PC-9 (cell line): ENCODE measurements at places on chromosomes 2 and 18.

GRCh38 chr2:132876745-132877391, 206.9 kb upstream of the LYPD1 start:
- no peak for DNase-seq

GRCh38 chr18:32289483-32290075, 99.7 kb downstream of the MEP1B start:
- DNase-seq, result peak; percentile 33

DNA sequence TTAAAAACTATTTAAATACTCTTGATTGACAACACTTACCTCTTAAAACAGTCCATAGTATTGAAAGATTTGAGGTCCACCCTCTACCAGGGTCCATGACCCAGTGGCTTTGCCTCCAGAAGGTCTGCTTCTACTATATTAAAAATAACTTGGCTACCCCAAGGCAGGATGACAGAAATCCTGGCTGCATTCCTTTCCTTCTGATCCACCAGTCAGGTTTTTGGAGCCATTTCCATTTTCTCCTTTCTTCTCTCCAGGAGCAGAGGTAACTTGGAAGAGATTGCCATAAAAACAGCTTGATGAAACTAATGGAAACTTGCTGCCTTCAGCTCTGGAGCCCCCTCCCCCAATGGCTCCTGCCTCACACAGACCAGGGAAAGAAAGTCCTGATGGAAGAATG, 2.6 kb upstream of the FAM171B start:
- DNase-seq, result no peak

DNA sequence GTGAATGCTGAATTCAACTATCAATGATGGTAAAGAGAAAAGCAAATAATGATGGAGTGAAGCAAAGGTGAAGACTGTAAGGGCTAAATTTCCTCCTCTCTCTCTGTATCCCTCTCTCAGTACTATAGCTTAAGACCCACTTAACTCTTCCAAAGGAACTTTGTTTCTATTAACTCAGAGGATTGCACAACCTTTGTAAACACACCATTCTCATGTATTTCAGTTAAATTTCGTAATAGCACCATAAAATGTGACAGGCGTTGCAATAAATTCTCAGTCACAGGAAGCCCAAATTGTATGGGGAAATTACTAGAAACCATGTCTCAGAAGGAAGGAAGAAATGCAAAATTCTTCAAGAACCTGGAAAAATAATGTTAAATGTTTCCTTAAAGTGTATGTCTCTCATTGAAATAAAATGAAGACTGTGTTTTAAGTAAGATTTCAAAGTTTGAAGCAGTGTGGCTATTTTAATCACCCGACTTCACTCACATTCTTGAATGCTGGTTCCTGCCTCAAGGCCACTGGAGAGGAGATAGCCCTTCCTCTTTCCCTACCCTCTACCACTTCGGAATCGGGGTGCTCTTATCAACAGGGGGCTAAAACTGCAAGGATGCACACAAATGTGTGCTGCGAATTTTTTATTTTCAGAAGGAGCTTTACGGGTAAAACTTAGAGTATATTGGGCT, 112.1 kb downstream of the FTCDNL1 start:
- DNase-seq, result no peak

GRCh38 chr2:5694306-5694705, 2.1 kb downstream of the SOX11 start:
- DNase-seq, result no peak

DNA sequence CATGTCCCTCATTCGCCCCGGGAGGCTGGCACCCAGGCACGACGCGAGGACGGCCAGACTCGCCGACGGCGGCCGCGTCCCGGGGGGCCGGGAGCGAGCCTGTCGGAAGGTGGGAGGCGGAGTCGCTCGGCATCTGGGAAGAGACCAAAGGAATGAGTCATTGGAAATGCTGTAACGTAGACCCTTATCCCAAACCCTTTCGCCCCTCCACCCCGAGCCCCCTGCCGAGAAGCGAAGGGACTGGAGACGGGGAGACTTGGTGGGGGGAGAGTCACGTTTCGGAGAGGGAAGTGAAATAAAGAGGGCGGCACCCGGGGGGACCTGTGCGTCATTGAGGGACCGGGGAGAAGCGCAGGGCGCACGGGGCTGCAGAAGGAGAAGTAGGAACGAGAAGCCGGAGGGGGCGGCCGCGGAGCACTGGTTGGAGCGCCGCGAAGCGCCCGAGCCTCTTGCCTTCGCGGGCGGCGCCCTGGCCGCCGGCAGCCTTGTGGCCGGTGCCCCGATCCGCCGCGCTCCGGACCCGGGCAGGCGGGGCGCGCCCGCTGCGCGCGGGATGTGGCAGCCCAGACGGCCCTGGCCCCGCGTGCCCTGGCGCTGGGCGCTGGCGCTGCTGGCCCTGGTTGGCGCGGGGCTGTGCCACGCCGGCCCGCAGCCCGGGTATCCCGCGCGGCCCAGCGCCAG, at the start of gene EMILIN2:
EMILIN2 (plus strand) TSS at position 371 of the 681 bp plus-strand sequence; CDS start at position 554, 183 bp downstream.
- peak; percentile 10 for DNase-seq

DNA sequence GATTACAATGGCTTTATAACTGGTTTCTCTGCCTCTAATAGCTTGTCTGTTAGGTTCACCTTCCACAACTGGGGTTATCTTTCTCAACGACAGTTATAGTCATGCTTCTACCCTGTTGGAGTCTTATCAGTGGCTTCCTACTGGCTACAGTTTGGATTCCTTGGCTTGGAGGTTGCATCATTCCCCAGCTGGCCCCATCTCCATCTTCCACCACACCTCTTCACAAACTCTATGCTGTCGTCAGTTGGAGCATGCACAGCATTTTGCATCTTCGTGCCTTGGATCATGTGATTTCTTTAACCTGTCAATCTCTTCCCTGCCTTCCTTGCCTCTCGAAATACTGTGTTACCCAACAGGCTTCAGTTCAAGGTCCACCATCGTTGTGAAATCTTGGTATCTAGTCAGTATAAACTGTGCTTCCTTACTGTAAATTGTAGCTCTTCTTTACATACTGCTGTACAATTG, 316.3 kb upstream of the CXCR4 start:
- no peak for DNase-seq

DNA sequence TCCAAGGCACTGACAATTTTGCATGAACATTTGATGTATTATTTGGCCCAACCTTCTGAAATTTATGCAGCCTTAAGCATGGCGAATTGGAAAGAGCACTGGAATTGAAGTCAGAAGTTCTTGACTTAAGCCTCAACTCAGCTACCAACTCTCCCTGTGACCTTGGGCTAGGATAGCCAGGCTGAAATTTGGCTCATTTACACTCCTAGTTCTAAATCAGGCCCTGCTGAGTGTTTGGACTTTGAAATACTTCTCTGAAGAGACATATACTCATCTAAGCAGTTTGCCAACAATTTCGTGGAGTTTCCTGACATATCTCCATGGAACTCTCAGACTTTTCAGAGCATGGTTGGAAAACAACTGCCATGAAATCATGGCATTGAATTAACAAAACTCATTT, 489.6 kb upstream of the PIK3C3 start:
- no peak for DNase-seq

DNA sequence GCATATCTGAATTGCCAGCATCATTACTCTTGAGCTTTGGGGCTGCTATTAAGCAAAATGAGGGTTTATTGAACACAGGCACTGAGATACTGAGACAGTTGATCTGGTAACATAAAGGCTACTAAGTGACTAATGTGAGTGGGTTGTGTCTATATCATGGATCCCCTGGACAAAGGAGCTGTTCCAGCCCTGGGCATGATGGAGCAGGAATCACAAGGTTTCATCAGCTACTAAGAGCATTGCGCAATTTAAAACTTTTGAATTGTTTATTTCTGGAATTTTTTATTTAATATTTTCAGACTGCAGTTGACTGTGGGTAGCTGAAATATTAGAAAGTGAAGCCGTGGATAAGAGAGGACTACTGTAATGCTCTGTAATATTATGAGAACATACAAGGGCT, 73.5 kb downstream of the MGAT5 start:
- DNase-seq, result no peak

DNA sequence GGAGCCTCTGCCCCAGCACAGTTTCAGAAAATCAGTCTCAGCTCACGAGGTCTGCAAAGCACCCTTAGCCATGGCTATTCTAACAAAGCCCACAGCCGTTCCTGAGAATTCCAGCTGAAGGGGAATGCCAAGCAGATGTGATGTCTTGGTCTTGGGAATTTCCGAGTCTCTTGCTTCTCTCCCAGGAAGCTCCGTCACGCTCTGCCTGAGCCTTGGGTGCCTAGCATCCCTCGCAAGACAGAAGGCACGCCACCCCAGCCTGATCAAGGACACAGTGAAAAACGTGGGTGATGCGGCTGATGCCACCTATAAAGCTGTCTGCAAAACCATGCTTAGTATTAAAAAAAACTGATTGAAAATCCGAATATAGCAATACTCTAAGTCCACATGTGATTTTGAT, 254.6 kb downstream of the SH3BP4 start:
- no peak for DNase-seq

DNA sequence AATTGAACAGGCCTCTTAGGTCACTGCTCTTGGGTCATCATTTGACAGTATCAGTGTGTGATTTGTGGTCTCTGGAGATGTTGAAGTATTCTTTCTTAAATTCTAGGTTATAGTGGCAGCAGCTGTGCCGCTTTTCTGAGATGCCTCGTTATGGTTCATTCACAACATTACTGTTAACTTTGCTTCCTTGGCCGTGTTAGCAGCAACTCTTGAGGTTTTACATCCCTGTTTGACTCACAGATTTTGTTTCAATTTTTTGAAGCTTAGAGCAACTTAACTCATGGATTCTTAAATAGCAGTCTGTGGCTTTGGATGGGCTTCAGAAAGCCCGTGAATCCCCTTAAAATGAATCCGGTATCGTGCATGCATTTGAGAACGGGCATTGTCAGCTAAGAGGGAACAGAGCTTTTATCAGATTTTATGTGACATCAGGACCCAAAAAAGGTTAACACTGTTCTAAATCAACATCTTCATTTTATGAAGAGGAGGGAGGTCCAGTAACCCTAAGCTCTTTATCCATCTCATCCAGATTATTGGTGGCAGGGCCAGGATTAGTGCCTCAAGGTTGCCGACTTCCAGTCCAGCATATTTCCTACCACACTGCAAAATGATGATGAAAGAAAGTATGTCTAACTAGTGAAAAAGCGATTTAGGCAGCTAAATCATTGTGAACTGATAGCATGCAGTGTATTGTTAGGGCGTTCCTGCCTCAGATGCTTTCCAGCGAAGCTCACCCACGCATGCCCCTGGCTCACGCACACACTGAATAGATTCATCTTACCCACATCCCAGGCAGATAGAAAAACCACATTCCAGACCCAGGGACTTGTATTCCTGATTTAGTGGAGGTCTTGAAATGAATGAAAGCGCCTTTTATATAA, 5.1 kb downstream of the TRIB2 start:
- DNase-seq, result no peak

DNA sequence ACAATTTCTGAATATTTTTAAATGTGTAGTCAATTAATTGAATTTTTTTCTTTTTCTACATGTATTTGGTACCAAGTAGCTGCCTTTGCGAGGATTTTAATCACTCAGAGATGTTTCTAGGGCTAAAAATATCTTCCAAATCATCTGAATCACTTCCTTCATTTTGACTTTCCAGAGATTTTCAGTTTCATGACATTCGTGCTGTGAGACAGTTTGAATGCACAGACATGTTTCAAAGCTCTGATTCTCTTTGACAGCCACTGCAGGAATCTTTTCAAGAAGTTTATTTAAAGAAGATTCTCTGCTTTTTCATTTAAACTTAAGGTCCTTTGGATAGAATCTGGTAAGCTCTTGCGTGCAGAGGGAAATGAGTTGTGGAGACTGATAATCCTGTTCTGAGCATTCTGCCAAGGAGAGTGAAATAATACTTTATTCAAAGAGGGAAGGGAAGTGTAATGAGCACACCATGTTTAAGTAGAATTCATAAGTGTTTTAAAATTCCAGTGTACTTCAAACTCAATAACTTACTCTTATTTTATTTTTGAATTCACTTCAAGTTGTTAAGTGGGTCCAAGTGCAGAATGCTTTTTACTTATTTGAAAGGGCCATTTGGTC, 9.7 kb downstream of the CYBRD1 start:
- DNase-seq, result no peak
